NCI-H1092 (cell line): ENCODE measurements at places on chromosomes 12 and 14.

DNA sequence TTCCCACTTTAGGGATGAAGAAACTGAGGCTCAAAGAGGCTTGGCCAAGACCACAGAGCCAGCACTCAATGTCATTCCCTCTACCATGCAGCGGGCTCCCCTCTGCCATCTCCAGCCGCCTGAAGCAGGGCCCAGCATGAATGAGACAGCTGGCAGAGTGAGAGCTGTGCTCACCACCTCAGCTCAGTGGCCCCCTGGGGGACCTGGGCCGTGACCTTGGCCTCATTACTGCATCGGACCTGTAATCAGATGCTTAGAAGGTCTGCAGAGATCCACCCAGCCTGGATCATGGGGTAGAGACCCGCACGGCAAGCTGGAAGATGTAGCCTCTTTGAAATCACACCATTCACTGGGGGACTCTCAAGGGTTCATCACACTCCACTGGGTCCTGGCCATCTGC, 22.7 kb upstream of the CORO1C start:
- no peak for DNase-seq

- no peak for DNase-seq
Observed at GRCh38 chr14:99515301-99516155, 34.3 kb downstream of the CCNK start.

DNA sequence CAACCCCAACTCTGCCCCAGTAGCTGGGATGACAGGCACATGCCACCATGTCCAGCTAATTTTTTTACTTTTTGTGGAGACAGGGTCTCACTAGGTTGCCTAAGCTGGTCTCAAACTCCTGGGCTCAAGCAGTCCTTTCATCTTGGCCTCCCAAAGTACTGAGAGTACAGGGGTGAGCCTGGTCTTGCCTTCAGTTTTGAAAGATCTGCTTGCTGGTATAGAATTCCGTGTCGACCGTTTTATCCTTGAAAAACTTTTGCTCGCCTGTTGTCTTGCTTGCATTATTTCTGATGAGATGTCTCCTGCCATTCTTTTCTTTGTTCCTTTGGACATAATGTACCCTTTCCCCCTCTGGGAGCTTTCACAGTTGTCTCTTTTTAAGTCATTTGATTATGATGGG, 92.0 kb upstream of the DYNC1H1 start:
- DNase-seq = no peak

DNA sequence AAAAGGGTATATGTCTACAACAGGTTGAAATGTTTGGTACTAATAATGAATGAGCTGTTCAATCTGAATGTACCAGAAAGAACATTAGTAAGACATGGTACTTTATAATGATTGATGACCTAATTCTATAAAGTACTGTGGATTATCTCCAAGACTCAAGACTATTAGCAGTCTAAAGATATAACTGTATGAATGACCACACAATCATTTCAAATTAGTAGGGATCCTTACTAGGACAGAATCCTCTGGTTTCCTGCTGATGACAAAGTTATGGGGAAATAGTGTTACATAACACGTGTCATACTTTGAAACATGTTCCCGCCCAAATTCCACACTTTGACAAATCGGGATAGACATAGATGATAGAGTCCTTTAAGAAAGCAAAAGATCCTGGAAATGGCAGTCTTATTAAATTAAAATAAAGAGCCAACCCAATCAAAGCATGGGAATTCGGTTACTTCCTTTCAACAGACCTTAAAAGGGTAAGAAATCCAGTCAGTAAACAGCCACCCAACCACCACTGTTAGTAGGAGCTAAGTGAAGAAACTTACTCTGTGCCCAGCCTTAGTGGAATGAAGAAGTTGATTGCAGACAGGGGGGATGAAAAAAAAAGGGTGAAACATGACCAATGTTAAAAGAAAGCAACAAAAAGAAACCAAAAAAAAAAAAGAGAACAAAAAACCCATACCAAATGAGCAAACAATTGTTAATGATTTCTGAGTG, 2.8 kb downstream of the VPS29 start:
- no peak for DNase-seq

DNA sequence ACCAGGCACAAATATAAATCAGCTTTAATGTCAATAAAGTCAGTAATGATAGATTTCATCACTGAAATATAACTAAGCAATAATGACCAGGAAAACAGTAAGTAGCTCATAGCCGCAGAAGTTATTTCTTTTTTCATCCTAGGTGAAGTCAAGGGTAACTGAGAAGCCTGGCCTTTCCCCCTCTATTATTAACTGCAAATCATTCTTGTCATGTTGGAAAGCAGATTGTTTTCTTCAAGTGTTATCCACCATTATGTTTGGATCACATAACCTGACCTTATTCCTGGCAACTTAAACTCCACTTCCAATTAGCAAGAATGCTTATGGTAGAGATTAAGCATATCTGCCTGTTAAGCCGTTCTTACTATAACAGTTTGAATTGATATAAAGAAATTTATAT, 603.4 kb upstream of the FOXG1 start:
- DNase-seq = no peak

- no peak for DNase-seq
Observed at GRCh38 chr14:57659052-57659451, 165.4 kb upstream of the CCDC198 start.

- no peak for DNase-seq
Observed at GRCh38 chr14:49702725-49703124, 9.8 kb downstream of the KLHDC1 start.

DNA sequence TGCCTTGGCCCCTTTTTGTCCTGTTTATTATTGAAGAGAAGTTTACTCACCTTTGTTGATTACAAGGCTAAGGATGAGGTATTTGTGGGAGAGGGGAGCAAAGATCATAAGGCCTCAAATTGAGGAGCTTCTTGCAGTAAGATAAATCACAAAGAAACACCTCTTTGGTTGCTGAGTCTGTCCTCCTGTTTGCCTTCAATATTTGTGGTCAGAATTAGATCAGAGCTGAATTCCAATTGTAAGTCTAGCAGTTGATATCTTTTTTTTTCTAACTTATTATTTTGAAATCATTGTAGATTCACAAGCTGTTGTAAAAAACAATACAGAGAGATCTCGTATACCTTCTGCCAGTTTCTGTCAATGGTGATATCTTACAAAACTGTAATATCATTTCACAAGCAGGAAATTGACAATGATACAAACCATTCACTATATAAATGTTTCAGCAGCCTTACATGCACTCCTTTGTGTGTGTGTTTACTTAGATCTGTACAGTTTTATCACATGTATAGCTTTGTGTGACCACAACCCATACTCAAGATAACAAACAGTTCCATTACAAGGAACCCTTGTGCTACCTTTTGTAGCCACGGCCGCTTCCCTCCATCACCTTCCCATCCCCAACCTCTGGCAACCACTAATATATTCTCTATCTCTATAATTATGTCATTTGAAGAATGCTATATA, 97.4 kb downstream of the KICS2 start:
- no peak for DNase-seq

DNA sequence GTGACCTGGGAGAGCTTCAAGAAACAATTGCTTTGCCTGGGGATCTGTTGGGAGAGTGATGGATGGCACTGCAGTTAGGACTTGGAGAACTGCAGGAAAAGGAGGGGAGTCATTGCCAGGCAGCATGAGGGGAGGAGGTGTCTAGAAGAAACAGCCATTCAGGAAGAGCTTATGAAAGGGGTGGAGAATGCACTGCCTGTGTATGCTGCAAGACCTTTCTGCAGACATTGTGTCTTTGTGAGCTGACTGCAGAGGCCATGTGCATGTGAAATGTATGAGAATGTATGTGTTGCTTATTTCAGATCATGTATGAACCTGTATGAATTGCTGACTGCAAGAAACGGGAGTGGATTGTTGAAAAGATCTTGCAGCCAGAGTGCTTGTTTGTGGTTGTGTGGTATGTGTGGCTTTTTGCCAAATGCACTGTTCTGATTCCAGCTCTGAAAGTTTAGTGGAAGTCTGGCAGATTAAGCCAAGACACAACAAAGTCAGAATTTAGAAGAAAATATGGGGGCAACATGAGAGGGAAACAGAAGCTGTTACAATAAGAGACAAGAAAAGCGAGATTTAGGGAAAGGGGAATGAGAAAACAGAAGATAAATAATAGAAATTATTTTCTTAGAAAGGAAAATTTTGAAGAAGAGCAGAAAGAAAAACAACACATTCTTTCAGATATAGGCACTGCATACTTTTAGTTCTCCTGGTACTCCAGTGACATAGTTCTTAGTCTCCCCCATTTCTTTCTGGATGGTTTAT, 9.8 kb upstream of the RIMKLB start:
- DNase-seq = peak; percentile 3

DNA sequence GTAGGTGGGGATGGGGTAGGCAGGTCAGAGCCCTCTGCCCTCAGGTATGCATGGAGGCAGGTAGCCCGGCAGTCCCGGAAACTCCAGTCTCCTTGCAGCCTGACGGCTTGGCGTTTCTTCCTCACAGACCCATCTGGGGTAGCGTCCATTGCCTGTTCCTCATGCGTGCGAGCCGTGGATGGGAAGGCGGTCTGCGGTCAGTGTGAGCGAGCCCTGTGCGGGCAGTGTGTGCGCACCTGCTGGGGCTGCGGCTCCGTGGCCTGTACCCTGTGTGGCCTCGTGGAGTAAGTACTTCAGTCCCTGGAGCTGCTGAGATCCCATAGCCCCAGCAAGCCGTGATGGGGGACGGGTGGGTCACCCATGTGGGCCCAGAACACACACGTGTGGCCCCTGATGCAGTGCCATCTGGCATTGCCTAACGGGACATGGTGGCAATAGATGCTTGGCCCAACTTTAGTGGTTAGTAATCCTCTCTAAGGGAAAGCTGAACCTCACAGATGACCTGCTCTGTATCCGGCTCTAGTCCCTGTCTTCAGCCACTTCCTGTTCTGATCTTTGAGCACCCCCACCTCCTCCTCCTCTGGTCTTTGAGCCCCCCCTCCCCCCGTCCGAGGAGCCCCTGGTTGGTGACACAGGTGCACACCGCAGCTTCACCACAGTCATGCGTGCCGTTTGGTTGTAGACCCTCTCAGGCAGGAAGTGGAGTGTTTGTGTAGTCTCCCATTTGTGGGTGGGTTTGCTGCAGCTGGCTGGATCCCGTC, 3.7 kb downstream of the SIVA1 start:
- no peak for DNase-seq

DNA sequence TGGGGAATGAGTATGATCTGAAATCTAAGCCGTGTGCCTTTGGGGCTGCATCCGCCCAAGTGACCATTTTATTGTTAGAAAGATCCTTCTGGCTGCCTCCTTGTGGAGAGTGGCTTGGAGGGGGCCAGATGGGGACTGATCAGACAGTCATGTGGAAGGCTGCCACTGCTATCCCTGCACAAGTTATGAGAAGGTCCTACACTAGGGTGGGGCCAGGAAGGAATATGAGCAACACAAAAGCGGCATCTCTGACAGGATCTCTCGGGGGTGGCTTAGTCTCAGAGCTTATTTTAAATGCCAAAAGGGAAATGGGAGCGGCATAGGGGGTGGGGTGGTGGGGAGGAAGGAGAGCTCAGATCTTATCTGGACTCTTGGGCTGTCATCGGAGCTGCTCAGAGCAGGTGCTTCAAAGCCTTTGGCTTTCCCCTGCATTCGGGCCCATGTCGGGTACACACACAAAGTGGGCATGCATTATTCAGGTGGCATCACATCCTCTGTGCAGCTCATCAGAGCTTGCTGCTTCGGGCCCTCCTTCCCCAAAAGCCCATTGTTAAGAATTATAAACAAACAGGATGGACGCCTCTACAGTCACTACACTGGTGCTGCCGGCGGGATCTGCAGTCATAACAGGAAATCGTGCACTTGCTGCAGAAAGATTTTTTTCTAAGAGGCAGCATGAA, 805.4 kb downstream of the VRK1 start:
- DNase-seq = no peak

- no peak for DNase-seq
Observed at GRCh38 chr12:4653257-4653656, 4.3 kb downstream of the NDUFA9 start.

DNA sequence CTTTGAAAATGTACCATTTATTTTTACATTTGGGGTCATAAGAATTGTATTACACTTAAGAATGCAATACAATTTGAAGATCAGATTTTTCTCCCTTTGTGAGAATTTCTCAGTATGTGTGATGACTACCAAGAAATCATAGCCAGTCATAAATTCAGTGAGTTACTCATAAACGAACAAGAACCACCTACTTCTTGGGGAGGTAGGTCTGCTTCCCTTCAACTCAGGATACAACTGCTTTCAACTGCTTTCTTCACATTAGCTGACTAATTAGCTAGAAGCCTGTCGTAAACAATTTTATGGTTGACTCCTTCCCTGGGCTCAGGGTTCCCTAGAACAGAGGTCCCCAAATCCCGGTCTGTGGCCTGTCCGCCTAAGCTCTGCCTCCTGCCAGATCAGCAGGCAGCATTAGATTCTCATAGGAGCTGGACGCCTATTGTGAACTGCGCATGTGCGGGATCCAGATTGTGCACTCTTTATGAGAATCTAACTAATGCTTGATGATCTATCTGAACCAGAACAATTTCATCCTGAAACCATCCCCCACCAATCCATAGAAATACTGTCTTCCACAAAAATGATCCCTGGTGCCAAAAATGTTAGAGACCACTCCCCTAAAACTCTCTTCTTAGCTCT, 3.7 kb downstream of the ANG start:
- DNase-seq = no peak

DNA sequence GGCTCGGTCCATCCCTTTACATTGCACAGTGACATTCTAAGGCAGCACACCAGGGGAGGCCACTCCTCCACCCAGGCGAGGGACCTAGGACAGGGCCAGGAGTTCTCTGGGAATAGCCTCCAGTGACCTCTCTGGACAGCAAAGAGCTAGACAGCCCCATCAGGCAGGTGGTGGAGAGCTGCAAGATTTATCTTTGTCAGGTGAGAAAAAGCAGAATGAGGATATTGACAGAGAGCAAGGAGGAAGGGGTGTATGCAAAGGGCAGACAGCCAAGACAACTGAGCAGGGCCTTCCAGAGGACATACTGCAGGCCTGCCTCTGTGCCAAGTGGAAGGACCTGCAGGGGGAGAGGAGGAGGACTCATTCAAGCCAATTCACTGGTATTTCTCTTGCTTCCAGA, 112.4 kb upstream of the MAX start:
- DNase-seq = no peak

GRCh38 chr14:89454996-89455395, 38.0 kb upstream of the FOXN3 start:
- no peak for DNase-seq

GRCh38 chr14:96126339-96126782, 78.3 kb upstream of the BDKRB2 start:
- no peak for DNase-seq

DNA sequence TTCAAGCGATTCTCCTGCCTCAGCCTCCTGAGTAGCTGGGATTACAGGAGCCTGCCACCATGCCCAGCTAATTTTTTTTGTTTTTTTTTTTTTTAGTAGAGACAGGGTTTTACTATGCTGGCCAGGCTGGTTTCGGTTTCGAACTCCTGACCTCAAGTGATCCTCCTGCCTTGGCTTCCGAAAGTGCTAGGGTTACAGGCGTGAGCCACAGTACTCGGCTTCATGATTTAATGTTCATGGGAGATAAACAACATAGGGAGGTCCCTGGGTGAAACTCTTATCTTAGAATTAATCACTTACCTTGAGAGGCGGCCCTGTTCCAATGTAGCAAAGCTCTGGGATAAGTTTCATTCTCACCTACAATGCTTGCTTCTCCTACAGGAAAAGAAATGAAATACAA, 48.3 kb downstream of the SEL1L start:
- DNase-seq = no peak
